ENCODE measurements at places on chromosomes 16 and 17.

GRCh38 chr16:66926961-66927436 lies 1.7 kb upstream of the RRAD start:
- no peak for DNase-seq

GRCh38 chr17:20925091-20925490 lies 117.7 kb downstream of the USP22 start:
- DNase-seq, result no peak

- no peak for DNase-seq
Observed at GRCh38 chr16:79151-80054, 1.4 kb downstream of the MPG start.

GRCh38 chr16:86771506-86772460 lies 193.4 kb downstream of the FOXL1 start:
- no peak for DNase-seq

DNA sequence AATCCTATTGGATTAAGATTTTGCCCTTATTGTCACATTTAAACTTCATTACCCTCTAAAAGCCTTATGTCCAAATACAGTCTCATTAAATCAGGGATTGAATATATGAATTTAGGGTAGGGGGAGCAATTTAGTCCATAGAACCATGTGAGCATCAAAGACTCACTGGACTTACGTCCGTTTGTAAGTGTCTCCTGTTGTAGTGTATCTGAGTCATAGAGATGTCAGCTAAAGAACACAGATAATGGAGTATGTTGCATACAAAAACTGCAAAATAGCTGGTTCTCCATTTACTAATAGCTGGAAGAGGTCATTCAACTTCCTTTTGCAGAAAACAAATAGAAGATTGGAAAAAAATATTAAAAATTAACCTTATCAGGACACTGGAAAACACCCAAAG lies 599.1 kb upstream of the SOX9 start:
- no peak for DNase-seq

DNA sequence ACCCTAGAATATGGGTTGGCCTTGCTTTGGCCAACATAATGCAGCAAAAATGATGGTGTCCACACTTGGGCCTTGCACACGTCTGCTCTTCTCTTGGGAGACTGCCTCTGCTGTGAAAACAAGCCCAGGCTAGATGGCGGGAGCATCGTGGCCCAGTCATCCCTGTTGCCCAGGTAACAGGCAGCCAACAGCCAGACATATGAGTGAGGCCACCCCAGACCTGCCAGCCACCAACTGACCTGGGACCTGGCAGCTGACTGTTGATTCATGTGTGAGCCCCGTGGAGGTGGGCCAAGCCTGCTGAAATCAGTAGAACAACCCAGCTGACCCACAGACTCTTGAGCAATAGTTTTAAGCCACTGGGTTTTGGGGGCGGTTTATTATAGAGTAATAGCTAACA lies 39.4 kb upstream of the CDH3 start:
- no peak for DNase-seq

DNA sequence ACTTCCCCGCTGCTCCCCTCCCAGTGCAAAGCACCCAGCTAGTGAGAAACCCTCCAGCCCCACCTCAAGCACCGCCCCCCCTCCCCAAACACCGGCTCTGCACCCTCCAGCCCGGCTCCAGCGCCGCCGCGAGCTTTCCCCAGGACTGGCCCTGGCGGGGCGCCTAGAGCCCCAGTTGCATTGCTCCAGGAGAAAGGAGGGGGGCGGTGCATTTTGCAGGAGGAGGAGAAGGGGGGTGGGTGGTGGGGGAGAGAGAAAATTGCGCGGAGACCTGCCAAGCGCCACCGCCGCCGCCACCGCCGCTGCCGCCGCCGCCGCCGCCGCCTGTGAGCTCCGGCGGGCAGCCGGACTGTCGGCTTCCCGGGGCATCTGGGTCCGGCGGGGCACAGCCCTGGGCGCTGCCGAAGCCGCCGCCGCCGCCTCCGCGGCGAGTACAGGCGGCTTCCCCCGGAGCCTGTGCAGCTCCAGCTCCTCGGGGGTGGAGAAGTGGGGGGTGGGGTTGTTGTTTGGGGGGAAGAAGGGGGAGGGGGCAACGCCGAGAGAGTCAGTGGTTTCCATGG lies 333 bp upstream of the NOG start:
- DNase-seq, result peak; percentile 8

DNA sequence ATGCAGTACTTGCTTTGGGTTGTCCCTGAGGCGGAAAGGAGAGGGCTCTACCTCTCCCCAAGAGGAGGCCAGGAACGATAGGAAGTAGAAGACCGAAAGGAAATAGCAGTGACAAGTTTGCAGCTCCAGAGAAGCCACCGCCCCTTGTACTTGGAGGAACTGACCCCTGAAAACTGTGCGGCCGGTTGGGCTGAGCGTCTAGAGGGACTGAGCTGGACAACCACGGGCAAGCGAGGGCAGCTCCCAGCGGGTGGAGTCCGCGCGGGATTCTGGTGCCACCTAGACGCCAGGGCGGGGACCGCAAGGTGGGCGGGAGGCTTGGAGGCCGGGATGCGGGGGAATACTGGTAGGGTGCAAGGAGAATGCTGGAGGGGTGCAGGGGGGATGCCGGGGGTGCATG lies 1.3 kb upstream of the SLC6A4 start:
- DNase-seq, result no peak

- DNase-seq, result no peak
Observed at GRCh38 chr16:65579050-65579449, 457.2 kb upstream of the CDH11 start.

DNA sequence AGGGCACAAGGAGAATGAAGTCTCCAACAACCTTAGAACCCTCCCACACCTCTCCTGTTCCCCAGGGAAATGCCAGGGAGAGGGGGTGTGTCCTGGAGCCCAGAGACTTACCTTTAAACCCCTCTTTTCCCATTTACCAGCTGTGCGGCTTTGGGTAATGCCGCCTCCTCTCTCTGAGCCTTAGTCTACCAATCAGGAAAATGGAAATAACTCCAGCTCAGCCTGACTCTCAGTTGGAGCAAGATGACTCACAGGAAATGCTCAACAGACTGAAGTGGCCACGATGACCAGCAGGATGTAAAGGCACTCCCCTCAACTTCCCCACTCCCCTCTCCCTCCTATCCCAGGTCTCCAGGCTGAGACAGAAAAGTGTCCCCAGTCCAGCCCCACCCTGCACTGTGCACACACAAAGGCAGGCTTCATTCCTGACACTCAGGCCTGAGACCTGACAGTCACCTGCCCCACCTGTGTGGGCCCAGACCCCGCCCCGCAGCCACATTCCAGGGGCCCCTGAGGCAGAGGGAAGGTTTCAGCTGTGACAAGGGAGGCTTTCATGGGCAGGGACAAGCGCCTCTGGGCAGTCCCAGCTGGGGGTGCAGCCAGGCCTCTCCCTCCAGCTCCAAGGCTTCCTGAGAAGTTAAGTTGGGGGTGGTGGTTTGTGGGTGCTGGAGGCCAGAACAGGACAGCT lies 3.0 kb upstream of the KRT15 start:
- no peak for DNase-seq

- DNase-seq, result no peak
Observed at GRCh38 chr17:62995377-62995885, 29.4 kb downstream of the TANC2 start.

GRCh38 chr16:78147911-78148401 lies 48.5 kb downstream of the WWOX start:
- no peak for DNase-seq

DNA sequence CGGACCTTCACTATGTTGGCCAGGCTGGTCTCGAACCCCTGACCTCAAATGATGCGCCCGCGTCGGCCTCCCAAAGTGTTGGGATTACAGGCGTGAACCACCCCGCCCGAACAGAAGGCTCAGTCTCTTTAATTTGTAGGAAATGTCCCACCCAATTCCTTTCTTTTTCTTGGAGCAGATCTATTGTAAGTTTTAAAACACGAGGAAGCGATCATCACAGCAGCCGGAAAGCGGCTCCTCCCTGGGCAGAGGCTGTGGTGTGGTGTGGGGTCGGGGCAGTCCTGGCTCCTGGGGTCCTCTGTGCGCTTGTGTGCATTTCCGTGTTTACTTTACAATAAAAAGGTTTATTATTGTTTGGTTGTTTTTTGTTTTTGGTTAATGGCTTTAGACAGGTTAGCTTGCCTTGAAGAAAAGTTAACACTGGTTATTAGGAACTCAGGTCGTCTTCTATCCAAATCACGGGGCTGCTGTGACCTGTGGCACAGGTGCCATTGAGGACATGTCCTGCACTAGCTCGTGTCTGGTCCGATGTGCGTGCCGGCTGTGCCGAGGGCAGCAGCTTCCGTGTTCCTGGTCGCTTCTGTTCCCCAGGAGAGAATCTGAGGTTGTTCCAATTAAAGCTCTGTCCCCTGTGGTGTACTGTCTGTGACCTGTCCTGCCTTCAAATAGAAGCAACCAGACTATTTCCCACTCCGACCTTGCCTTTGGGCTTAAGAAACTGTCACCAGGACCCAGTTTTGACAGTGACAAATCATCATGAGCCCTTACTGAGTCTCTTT lies 83.1 kb downstream of the SEC14L1 start:
- DNase-seq, result no peak

DNA sequence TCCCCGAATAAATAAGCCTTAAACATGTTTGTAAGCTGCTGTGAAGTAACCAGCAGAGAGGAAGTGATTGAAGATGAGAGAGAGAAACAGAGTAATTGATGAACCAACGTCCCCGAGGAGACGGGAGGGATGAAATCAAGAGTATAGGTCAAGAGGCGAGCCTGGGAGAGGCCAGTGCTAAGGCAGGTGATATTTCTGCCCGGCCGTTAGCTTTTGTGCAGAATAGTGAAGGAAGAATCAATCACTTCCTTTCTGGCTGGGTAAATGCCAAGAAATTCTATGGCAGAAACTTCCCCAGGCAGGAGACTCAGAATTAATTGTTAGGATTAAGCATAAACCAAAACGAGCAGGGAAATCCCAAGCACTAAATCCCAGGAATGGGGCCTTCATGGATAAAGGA lies 273.8 kb downstream of the CDH13 start:
- no peak for DNase-seq

DNA sequence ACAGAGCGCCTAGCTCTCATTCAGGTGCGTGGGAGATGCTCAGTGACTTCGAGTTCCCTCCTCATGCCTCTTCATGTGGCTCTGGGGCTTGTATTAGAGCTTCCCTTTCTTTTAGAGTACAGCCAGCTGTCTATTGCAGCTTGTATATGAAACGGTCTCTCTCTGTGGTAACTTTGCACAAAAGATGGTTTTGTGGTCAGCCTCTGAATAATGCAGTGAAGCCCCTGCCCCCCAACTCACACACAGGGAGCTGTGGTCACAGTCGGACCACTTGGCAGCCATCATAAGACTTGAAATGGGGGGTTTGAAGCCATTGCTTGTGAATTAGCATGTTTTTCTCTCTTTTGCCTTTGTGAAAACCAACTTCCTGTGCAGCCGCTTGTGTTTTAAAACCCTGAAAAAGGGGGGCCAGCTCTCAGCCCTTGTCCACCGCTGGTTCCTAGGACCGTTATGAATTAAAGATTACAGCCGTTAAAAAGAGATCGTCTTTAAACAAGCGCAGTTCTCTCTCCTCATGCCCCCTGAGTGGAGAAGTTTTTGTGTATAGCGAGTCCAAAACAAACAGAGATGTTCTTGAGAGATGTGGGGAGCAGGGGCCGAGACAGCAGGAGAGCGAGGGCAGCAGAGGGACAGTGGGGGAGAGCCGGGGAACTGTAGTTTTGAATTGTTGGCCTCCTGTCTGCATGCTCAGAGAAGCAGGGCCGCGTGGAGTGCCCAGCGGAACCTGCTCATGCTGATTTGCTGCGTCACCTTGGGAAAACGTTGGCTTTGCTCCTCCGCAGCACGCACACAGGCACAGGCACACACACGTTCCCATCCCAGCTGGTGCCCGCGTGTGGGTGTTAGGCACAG lies 199.0 kb downstream of the MSI2 start:
- DNase-seq, result no peak

DNA sequence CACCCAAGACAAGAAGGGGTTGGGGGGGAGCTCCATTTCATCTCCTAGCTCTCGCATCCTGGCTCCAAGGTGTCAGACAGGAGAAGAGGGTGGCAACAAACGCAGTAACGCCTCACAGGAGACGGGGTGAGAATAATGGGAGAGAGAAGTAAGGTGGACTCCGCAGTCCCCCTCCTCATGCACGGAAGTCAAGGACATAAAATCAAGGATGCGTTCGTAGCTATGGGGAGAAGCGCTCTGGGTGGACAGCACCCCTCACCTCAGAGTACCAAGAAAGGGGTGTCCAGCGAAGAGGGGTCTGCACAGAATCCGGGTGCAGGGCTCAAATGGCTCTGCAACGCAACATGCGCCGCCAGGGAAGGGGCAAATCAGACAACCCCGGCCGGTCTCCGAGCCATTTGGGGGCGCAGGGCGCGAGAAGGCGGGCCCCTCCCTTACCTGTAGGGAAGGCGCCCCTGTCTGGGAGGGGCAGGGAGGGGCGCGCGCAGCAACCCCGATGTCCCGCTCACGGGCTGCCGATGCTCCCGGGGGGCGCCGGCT lies 555 bp downstream of the HDAC5 start:
- no peak for DNase-seq

DNA sequence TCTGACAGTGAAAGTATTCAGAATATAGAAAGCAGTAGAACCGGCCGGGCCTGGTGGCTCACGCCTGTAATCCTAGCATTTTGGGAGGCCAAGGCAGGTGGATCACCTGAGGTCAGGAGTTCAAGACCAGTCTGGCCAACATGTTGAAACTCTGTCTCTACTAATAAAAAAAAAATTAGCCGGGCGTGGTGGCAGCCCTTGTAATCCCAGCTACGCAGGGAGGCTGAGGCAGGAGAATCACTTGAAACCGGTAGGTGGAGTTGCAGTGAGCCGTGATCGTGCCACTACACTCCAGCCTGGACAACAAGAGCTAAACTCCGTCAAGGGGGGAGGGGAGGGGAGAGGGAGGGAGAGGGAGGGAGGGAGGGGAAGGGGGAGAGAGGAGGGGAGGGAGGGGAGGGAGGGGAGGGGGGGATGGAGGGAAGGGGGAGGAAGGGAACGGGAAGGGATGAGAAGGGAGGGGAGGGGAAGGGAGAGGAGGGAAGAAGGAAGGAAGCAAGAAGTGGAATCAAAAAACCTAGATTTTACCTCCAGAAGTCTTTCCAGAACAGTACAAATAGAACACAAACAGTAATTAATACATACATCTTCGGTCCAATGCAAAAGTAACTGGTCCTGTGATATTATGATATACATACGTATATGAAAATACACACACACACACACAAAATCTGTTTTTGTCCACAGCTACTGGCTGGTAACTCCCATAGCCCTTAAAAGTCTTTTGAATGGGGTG lies 10.9 kb upstream of the NT5C start:
- DNase-seq, result no peak

GRCh38 chr16:84758627-84759026 lies 58.8 kb downstream of the USP10 start:
- DNase-seq, result no peak

GRCh38 chr16:23174622-23175021 lies 7.9 kb upstream of the SCNN1G start:
- no peak for DNase-seq

DNA sequence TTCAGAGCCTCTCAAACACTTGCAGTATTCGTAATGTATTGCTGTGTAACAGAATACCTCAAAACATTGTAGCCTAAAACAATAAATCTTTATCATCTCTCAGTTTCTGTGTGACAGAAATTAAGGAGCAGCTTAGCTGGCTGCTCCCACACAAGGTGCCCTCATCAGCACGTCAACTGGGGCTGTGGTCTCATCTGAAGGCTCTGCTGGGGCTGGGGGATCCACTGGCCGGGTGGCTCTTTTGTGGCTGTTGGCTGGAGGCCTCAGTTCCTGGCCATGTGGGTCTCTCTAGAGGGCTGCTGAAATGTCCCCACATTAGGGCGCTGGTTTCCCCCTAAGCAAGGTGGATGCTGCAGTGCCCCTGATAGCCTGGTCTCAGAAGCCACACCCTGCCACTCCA lies 113.4 kb upstream of the CIBAR2 start:
- no peak for DNase-seq
